ENCODE measurements at places on chromosomes 4 and X.

DNA sequence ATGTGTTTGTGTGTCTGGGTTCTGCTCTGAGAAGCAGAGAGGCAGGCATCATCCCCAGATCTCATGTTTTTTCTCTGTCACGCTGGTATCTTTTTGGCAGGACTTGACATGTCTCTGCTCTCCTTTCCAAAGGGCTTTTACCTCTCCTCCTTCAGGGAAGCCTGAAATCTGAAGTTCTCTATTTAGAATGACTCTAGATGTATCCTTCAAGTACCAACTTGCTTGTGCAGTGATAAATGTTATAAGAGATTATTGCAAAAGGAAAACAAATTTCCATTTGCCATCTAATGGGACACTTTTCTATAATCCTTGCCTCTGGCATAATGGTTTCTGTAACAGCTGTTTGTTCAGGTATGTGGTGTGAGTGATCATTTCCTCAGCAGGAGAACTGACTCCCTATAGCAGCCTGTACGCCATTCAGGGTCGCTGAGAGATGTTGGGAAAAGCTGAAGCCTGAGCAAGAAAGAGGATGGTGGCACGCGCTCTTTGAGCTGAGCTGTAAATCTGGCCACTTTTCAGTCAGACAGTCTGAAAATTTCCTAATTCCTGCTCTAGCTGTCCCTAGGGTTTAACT lies 72.5 kb downstream of the CNGA2 start:
- DNase-seq: no peak

- no peak for DNase-seq
Measured at GRCh38 chrX:47232197-47232802, 509 bp upstream of the USP11 start.

DNA sequence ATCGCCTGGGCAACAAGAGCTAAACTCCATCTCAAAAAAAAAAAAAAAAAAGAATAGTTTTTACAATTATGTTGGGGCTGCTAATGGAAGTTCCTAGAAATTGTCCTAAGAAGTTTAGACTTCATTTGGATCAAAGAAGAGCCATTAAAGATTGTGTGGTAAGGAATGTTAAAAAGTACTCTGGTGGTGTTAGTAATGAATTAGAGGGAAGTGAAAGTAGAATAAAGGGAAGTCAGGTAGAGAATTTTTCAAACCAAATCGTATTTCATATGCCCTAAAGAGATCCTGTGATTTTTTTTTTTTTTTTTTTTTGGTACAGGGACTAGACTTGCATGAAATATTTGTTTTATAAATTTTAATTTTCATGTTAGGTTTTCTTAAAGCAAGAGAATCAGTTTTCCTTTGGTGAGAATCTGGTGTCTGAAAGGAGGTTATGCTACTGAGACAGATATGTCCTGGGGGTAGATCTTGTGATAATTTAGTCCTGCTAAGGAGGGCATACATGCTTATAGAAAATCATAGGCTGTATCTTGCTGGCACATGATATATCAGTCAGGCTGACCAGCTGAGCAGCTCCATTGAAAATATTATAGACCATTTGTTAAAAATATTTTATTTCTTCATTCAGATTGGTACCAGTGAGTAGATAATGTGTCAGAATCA lies 10.7 kb downstream of the SEC24B start:
- DNase-seq: no peak

GRCh38 chrX:115344885-115345614 lies 55.5 kb downstream of the LUZP4 start:
- peak; percentile 94 for DNase-seq

DNA sequence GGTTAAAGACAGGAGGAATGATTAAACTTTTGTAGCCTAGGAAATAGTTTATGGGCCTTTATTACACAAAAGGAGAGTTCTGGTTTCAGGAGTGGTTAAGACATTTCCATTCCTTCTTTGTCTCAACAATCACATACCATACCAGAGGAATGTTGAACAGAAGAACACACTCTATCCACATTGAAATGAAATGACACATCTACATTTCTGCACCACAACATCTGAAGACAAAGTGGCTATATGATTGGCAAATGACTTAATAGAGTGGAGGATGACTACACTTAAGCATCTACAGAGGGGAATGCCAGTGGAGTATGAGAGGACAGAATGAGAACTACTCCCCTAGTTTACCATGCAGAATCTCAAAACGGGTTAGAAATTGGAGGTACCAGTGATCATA lies 8.0 kb downstream of the CYP2U1 start:
- DNase-seq: no peak

DNA sequence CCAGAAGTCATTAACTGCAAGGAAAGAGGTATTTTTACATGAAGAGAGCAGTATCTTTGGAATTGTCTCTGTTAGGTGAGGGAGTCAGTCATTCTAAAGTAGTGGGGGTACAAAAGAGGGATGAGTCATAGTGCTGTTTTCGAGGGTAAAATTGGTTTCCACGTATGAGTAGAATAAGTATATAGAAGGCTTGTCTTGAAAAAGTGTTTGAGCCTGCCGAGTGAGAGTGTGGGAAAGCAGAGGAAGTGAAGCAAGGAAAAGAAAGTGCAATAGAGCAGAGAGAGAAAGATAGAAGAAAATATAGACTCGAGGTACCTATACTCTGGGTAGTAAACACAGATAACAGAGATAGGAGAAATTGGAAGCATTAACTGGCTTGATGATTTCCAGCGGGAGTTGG lies 696.4 kb downstream of the DMD start:
- DNase-seq: no peak

DNA sequence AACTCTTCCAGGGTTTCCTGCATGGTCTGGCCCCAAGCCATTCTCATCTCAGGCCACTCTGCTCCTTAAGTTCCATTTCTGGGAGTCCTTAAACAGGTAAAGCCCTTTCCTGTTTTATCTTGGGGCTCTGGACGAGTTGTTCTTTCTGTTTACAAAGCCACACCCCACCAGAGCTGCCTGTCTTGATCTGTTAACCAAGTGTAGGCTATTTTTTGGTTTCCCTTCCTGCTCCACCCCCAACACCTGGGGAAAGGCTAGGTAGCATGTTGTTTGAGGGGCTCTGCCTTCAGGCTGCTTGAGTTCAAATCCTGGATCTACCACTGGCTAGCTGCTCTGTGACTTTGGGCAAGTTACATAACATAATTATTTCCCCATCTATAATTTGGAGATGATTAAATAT lies 40.0 kb downstream of the ERVMER34-1 start:
- no peak for DNase-seq

- peak; percentile 95 for DNase-seq
Measured at GRCh38 chrX:18997916-18998315, 14.0 kb upstream of the PHKA2 start.

GRCh38 chrX:120372667-120373370 lies 10.9 kb downstream of the ATP1B4 start:
- no peak for DNase-seq

DNA sequence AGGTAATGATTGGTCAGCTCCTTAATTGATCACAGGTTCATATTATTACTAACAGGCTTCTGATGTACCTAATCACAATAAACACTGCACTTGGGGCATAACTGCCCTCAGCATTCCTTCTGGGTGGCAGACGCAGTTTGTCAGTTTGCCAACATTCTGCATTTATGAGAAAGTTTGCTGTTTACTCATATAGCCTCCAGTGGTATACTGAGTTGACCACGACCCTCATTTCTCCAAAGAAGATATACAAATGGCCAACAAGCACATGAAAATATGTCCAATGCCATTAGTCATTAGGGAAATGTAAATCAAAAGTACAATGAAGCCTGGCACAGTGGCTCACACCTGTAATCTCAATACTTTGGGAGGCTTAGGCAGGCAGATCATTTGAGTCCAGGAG lies 26.3 kb downstream of the EFHC2 start:
- no peak for DNase-seq

DNA sequence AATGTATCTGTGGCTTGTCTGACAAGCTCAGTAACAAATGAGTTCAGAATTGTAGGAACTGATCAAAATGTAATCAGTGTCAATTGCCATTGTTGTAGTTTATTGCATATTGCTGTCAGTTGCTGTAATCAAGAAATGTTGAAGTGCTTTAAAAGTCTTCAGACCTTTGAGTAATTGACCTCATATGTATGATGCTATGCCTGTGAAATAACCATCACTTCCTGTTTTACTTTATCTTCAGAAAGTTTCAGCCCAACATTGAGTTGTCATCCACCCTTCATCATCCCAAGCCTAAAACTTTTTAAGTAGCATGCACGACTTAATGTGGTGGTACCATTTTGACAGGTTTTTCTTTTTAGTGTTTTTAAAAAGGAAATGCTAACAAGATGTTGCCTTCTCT lies 212.4 kb downstream of the ARHGAP10 start:
- no peak for DNase-seq

- no peak for DNase-seq
Measured at GRCh38 chrX:39440799-39441284, 639.6 kb downstream of the MID1IP1 start.

- no peak for DNase-seq
Measured at GRCh38 chr4:6252051-6252450, 17.6 kb upstream of the WFS1 start.

DNA sequence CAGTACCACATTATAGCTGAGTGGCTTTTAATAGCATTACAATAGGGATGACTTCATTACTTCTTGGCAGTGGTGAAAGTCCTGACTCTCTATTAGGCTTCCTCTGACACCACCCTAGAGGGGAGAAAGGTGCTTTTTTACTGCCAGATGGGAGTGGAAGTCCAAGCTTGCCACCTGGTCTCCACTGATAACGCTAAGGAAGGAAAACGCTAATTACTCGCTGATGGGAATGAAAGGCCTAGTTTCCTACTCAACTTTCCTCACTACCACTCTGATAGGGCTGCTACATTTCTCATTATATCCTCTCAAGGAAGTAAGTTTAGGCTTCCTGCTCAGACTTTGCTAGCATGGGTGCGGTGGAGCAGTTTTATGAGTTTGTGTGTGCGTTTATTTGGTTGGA lies 62.3 kb upstream of the PAGE3 start:
- DNase-seq: no peak

DNA sequence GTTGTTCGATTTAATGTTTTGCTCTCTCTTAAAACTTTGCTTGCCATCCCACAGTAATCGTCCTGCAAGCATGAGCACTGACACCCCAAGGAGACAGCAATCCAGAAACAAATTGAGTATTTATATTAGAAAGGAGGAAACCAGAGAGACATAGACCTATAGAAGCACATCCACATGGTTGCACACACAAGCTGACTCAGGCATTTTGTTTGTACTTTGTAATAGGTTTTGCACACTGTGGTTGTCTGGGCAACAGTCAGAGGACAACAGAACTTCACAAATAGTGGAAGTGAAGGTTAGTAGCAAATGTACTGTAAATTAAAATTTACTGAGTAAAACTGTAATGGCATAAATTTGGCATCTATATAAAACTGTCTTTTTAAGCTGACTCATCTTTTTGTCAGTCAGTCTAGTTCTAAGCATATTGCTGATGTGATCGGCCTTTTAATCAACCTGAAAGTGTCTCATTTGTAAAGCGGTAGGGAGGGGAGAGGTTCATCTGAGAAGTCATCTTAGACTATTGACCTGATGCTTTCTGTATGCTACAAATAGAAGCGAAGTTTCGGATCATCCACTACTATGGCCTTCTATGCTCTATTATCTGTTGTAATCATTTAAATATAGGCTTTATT lies 1624.7 kb downstream of the ARAP2 start:
- no peak for DNase-seq

DNA sequence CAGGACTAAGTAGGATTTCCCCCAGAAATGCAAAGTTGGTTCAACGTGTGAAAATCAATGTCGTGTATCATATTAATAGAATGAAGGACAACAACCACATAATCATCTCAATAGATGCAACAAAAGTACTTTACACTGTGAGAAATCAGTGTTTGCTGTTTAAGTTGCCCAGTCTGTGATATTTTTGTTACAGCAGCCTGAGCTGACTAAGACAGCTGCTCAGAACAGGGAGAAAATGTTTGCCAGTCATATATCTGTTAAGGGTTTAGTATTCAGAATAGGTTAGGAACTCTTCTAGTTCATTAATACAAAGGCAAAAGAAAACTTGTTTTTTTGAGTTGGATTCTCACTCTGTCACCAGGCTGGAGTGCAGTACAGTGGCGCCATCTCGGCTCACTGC lies 12.5 kb downstream of the MAEA start:
- DNase-seq: no peak

DNA sequence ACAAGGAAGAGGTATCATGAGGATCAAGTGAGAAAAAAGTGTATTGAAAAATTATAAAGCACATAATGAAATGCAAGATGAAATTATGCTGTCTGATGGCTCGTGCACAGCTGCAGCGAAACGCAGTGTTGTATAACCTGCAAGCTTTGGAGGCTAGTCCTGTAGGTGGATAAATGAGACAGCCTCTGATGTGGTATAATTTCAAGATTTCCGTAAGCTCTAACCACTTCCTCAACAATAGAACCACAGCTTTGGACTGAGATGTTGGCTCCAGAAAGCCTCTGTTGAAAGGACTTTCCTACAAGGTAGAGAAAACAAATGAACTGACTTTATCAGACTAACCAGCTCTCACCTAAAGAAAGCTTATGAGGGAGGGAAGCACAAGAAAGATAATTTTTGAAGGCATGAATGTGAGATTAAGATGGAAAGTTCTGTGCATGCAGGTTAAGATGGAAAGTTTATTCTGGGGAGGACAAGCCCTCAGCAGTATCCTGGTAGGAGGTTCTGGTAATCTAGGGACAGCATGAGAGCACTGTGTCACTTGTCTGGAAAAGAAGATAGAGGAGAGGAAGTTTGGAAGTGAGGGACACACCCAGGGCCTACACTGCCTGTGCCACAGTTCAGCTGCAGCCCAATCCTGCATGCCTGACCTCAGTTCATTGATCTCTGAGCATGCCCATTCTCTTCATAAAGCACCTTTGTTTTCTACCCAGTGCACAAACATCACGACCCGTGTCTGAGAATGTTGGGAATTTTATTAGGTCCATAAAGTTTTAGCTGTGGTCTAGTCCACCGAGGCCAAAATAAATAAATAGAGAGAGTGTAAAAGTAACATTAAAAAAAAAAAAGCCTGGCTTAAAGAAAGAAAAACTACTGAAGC lies 161.5 kb upstream of the SFRP2 start:
- DNase-seq: no peak

GRCh38 chrX:109728173-109728535 lies 4.9 kb downstream of the ACSL4 start:
- no peak for DNase-seq

DNA sequence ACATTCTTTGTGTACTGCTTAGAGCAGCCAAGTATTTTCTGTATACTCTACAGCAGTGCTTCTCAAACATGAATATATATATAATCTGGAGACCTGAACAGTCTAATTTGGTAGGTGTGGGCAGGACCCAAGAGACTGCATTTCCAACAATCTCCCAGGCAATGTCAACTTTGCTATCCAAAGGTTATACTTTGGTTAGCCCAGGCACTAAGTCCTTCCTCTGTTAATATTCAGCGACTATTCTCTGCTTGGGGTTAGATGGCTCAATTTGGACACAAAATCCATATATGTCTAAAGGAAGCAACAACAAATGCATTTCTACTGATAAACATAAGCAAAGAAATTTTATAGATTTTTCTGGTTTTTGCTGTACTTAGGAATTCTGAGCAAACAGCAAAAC lies 480.0 kb upstream of the RPS6KA3 start:
- DNase-seq: no peak

Data from A673 (cell line).